ENCODE measurements at places on chromosomes 3 and 15.

DNA sequence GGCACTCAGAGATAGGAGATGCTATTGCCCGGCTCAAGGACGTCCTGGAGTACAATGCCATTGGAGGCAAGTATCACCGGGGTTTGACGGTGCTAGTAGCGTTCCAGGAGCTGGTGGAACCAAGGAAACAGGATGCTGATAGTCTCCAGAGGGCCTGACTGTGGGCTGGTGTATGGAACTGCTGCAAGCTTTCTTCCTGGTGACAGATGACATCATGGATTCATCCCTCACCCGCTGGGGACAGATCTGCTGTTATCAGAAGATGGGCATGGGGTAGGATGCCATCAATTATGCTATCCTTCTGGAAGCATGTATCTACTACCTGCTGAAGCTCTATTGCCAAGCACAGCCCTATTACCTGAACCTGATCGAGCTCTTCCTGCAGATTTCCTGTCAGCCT, 26.4 kb downstream of the BCL2A1 start:
- no peak for DNase-seq

- DNase-seq: no peak
Observed at GRCh38 chr3:194421-194820, 2.1 kb upstream of the CHL1 start.

DNA sequence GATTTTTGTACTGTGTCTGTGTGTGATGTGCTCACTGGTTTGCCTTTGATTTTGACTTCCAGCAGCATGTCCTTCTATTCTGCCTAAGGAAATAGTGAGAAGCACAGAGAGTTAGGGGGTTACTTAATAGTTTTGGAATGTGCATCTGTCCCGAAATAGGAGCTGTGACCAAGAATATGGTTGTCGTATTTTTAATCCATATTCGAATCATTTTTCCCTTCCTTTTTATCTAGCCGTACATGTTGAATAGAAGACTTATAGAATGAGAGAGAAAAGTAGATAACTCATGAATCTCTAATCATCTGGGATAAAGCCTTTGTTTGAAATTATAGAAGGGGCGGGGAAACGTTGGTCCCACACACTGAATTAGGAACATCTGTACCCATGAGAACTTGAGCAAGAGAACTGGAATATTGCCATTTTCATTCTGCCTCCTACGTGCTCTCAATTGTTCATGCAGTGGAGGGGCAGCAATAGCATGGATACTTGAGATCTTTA, 23.6 kb downstream of the CRTC3 start:
- no peak for DNase-seq

- no peak for DNase-seq
Observed at GRCh38 chr3:130820976-130821375, 72.9 kb upstream of the ATP2C1 start.

- DNase-seq: no peak
Observed at GRCh38 chr3:45124352-45124751, 21.8 kb downstream of the CDCP1 start.

GRCh38 chr15:69161079-69161877, 843 bp downstream of the GLCE start:
- no peak for DNase-seq

- DNase-seq: no peak
Observed at GRCh38 chr3:15822281-15822680, 24.5 kb upstream of the ANKRD28 start.

GRCh38 chr3:53190659-53191058, 29.6 kb downstream of the PRKCD start:
- DNase-seq: no peak

DNA sequence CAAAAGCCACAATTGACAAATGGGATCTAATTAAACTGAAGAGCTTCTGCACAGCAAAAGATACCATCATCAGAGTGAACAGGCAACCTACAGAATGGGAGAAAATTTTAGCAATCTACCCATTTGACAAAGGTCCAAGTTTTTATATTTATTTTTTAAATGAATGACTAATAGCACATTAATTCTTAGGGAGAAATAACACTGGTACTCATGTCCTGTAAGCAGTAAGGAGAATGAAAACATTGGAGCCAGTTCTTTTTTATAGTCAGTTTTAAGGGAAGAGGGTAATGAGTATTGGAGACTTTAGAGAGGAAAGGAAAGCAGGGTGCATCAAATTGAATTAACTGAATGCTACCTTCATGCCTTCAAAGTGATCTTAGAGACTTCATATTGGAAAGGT, 404.7 kb upstream of the TGFBR2 start:
- no peak for DNase-seq

DNA sequence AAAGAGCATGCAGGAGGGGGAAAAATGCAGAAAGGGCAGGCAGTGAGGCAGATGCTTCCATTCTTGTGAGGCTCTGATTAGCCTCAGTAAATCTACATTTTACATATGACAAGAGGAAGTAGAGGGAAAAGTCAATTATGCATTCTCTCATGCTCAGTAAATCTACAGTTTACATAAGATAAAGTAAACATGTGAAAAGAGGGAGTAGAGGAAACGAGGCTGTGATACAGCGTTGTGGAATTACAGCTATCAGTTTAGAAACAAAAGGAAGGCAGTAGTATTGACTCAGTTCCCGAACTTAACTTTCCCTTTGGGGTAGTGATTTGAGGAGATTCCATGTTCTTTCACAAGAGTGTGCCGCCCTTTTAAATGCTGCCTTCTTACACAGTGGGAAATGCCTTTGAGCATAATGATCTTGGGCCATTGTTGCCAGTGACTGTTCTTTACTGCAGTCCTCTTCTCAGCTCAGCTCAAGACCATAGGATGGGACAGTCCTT, 39.3 kb downstream of the OSTN start:
- DNase-seq: no peak

DNA sequence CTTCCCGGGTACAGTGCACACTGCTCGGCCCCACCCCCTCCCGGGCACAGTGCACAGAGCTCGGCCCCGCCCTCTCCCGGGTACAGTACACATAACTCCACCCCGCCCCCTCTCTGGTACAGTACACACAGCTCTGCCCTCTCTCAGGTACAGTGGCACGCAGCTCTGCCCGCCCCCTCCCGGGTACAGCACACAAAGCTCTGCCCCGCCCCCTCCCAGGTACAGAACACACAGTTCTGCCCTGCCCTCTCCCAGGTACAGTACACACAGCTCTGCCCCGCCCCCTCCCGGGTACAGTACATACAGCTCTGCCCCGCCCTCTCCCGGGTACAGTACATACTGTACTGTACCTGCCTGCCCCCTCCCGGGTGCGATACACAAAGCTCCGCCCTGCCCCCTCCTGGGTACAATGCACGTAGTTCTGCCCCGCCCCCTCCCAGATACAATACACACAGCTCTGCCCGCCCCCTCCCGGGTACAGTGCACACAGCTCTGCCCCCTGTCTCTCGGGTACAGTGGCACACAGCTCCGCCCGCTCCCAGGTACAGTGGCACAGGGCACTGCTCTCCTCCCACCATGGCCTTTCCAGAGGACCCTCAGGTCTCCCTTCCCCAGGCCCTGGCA, 16.4 kb upstream of the PRR20G start:
- no peak for DNase-seq

DNA sequence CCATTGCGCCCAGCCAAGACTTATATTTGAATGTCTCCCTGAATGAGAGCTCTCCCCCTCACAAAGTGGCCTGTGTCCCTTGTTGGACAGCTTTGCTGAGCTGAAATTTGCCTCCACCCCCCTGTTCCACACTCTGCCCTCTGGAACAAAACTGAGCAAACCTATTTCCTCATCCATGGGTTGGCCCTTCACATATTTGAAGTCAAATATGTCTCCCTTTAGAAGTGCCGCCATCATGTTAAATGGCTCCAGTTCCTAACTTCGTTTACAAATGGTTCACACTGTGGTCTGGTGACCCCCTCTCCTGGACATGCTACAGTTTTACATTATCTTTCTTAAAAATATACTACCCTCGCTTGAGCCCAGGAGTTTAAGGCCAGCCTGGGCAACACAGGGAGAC, 4.6 kb downstream of the PLIN1 start:
- DNase-seq: no peak

DNA sequence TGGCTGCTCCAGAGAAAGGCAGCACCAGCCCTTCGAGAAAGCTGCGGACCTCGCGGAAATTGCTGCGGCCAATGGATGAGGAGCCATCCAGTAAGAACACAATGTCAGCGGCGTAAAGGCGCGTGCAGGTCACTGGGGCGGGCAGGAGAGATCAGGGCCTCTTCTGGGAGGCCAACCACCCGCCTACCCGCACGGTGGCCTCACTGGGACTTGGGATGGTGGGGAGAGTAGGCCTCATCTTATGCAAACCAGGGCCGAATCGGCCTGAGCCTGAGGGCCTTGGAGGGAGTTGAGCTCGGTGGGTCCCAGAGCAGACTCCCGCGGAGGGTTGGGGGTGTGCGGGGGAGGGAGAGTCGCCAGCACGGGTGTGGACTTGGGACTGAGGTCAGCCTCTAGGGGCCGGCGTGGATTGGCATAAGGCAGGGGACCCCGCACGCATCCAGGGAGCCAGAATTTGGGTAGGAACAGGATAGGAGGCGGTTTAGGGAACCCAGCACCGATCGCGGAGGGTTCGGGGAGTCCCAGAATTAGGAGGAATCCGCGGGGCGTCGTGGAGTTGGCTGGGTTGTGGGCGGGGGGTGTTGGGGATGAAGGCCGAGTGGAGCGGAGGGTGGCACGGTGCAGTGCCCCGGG, 596 bp downstream of the COL7A1 start:
- DNase-seq: no peak

GRCh38 chr3:40255532-40255931, 54.0 kb upstream of the EIF1B start:
- DNase-seq: no peak

DNA sequence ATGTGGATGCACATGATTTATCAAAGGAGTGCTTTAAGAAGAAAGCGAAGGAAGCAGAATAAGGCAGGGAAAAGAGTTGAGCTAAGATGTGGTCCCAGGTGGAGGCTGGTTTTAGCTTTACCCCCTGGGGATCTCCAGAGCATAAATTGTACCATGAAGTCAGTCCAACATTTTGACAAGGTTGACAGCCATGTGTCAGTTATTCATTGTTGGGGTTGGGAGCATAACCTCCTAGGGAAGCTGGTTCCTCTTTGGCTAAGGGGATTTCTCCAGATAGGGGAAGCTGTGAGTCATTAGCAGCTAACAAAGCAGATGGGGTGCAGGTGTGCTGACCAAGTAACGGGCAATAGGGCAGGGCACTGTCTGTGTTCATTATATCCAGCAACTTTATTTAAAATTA, 123.7 kb upstream of the IGSF10 start:
- DNase-seq: no peak

DNA sequence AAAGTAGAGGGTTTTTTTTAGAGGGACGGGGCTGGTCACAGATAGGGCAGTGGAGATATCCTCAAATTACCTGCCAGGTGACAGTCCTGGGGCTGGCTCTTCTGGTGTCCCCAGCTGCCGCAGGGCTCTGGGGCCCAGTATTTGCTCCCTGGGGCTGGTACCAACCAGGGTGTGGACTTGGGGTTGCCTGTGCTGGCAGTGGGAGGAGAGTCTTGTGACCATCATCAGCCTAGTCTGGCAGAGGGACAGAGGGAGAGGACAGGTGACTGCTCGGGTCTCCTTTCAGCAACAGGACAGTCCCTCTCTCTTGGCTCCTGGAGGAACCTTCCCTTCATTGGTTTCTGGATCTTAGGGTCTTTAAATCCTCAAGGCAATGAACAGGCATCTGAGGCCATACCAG, 7.9 kb upstream of the RPP14 start:
- no peak for DNase-seq

DNA sequence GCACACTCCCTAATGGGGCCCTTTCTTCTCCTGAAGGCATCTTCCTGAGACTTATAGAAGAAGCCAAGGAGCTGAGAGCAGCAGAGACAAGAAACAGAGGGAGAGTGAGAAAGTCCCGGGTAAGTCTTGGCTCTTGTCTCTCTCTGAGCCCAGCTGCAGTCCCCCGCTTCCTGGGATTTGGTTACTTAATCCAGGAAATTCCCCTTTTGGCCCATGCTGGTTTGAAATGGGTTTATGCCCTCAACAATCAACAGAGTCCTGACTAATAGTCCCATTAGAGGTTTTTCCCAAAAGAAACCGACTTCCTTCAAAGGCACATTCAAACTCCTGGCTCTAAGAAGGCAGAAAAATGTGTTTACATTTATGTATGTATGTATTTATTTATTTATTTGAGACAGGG, 22.0 kb downstream of the TMEM158 start:
- no peak for DNase-seq

GRCh38 chr3:59381282-59381681, 331.5 kb upstream of the CFAP20DC start:
- no peak for DNase-seq
